ENCODE measurements at places on chromosomes 1 and 21.

DNA sequence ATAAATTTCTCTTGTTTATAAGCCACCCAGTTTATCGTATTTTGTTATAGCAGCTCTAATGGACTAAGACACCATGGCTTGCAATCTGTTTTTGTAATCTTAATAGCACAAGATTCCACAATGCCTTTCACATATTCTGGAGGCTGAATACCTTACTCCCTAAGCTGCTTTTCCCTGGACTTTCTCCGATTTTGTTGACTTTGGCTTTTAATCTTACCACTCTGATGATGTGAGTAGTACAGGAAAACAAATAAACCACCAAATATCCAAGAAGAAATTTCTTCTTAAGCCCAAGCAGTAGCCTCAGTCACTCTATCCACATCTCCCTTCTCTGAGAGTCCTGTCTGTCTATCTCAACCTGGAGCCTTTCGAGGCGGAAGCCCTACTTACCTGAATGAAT lies 838.6 kb downstream of the LTN1 start:
- DNase-seq = no peak

GRCh38 chr1:231867607-231868006 lies 241.0 kb downstream of the DISC1 start:
- no peak for DNase-seq

DNA sequence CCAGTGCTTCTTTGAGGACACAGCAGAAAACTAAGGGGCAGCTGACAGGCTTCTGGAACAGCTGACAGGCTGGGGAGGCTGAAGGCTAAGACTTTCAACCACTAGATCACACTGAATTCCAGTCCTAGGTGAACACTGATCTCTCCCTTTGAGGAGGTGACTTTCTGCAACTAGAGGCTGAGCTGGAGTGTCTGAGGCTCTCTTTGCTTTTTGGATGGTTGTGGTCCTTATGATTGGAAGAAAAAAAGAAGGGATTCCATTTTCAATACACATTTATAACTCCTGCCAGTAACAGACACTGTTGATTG lies 1.4 kb downstream of the IL6R start:
- DNase-seq = no peak

- no peak for DNase-seq
Observed at GRCh38 chr1:85623061-85623471, 42.5 kb downstream of the CCN1 start.

DNA sequence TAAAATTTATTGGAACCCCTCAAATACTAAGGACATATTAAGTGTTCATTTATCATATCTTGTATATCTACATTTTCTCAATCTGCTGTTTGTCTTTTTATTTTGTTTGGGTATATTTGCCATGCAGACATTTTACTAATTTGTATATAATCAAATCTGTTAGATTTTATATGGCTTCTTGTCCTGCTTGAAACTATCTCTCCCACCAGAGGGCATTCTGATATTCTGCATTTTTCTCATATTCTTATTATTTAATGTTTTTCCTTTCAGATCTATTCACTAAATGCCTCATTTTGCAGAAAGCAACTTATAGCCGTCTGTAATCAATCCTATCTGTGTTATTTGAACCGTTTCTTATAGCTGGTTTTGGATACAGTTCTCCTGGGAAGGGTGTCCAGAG lies 745.5 kb downstream of the LRRIQ3 start:
- no peak for DNase-seq

DNA sequence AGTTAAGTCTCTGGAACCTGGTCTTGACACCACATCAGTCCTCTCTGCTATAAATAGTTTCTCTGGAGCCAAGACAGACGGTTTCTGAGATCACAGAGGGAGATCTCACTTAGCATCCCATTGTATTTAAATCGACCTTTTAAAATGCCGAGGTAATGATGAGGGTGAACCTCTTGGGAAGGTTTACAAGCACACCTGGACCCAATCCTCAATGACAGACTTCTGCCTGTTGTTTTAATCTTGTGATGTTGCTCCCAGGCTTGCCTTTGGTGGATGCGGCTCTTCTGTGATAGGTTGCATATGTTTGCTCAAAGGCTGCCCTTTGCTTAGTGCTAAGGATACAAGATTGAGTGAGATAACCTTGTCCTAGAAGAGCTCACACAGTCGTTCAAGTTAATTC lies 104.6 kb upstream of the L1TD1 start:
- DNase-seq = no peak

Data from CD4-positive, alpha-beta T cell treated with Interleukin-12 subunit alpha and Interleukin-12 subunit beta, for 1 hour (primary cell).